ENCODE measurements at places on chromosomes 2 and 18. TPM values are rescaled to one million over a fixed set of nuclear protein-coding genes. Genes with fewer than 3 reads are reported as not detected.

DNA sequence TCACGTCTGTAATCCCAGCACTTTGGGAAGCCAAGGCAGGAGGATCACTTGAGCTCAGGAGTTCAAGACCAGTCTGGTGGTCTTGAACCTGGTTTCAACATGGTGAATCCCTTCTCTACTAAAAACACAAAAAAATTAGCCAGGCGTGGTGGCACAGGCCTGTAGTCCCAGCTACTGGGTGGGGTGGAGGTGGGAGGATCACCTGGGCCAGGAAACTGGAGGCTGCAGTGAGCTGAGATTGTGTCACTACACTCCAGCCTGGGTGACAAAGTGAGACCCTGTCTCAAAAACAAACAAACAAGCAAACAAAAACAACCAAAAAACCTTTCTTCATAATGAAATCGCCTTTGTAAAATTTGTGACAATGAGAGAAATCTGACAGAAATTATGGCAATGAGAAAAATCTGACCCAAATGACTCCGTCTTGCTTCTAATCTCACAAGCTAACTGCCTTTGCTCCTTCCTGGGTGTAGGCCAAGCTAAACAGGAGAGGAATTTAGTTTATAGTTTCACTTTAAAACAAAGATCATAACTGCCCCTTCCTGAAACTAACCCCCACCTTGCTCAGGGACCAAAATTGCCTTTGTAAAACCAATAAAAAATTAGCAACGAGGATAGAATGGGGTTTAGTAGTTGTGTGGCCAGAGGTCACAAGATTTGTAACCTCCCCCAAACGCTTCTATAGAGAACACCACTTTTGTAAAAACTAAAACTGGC is 60.7 kb upstream of the KIF5C start:
- DNase-seq = no peak

- DNase-seq = no peak
Measured at GRCh38 chr18:42545825-42546224, 569.7 kb downstream of the RIT2 start.

DNA sequence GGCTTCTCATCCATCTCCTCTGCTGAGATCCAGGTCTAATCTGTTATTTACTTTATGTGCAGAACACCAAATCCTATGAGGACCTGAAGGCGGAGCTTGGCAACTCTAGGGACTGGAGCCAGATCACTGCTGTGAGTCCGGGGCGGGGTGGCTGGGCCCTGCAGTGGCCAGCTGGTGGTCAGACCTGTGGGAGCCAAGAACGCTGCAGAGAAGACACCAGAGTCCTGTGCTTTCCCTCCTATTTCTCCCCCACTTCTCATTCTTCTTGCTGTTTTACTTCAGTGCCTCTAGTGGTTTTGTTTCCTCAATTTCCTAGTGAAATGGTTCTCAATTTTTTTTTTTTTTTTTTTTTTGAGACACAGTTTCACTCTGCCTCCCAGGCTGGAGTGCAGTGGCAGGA is 19.7 kb downstream of the VIL1 start:
- no peak for DNase-seq

- no peak for DNase-seq
Measured at GRCh38 chr2:65320042-65320725, 92.6 kb downstream of the ACTR2 start.

- no peak for DNase-seq
Measured at GRCh38 chr2:152355409-152355831, 20.4 kb downstream of the FMNL2 start.

DNA sequence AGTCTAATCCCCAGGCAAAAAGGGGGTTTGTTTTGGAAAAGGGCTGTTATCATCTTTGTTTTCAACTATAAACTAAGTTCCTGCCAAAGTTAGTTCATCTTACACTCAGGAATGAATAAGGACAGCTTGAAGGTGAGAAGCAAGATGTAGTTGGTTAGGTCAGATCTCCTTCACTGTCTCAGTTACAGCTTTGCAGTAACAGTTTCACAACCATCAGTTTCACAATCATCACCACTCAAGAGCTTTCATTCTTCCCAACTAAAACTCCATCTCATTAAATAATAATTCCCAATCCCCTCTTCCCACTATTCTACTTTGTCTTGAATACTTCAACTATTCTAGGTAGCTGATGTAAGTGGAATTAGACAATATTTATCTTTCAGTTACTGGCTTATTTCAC is 200.9 kb downstream of the NYAP2 start:
- DNase-seq = no peak

DNA sequence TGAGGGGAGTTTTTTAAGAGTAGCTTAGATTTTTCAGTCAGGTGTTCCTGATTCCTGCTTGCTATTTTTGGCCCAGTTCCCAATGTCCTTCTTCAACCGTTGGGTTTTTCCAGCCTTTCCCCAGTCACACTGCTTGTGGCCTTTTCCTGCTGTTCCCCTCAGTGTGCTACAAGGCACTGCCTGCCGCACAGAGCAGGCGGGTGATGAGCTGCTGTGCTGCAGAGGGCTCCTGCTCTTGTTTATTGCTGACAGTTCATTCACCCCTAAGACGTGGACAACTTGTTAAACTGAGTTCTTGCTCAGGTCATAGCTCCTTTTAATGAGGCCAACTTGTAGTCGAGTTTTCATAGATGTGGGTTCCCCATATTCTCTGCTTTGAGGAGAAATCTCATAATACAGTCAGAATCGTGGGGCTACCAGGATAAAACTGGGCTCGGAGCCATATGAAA is 20.6 kb downstream of the EIF4E2 start:
- DNase-seq = no peak

GRCh38 chr2:113858764-113859163 is 31.1 kb upstream of the ACTR3 start:
- no peak for DNase-seq

DNA sequence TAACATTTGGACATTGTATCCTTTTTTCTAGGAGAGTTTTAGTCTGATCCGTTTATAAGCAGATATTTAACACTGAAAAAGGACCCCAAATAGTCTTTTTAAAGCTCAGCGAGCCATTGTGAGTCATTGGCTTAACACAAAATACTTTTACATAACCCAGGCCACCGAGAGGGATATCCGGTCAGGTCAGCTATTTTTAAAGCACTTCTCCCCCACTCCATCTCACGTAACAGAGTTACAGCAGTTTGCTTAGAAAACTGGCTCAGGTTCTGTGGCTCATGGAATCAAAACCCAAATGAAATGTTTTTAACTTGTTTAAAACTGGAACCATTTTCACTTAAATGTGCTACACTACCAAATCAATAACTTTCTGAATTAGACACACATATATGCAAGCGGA is 23.9 kb downstream of the COL4A3 start:
- no peak for DNase-seq

DNA sequence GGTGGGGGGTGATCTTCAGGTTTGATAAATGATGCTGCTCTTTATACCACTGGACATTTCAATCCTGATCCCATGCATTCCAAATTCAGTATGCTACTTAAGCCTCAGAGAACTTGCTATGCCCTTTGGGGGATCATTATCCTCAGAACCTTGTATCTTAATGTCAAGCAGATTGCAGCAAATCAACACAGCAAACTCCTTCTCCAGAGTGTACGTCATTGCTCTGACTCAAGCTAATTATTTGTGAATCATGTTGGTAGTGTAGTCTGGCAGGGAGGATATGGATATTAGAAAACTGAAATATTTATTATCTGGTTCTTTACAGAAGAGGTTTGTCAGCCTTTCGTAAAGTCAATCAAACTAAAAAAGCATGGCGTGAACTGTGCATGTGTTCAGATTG is 562.5 kb upstream of the FAM98A start:
- DNase-seq = no peak

DNA sequence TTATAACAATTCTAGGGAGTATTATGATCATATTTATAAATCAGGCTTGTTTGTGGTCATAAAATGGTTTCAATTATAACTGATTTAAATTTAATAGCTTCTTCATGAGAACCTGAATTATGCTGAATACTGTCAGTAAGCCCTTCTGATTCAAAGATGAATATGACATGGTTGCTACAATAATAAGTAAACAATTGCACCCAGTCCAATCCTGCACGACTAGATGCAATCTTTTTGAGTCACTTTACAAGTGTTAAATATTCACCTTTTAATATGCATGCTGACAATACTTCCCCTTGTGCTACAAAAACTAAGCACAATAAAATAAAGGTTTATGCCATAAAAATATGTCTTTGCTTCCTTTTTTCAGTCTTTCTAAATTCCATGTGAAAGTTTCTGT is 325.2 kb downstream of the KCNJ3 start:
- no peak for DNase-seq

DNA sequence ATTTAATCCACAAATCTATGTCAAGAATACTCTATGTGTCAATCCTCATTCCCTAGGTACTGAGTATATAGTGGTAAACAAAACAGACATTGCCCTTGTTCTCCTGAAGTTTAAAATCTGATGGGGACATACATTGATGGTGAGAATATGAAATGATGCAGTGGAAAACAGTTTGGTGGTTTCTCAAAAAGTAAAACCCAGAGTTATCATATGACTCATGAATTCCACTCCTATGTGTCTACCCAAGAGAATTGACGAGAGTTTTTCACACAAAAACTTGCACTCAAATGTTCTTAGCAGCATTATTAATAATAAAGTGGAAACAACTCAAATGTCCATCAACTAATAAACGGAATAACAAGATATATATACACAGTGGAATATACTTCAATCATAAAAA is 586.7 kb downstream of the CCDC85A start:
- no peak for DNase-seq

DNA sequence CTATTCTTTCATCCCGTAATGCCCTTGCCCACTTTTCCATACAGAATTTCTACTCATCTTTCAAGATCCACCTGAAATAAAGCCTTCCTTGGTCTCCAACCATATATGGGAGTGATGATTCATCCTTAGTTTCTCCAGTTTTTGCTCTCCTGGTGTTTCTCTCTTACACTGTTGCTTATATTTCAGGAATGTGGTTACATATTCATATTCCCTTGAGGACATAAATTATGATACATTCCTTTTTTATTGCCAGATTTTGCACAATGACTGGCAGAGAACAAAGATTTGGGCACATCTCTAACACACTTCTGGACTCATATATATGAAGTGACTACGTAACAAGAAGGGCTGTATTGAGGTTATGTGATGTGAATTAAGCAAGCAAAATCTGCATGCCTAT is 1573.4 kb upstream of the NXPH2 start:
- DNase-seq = no peak

DNA sequence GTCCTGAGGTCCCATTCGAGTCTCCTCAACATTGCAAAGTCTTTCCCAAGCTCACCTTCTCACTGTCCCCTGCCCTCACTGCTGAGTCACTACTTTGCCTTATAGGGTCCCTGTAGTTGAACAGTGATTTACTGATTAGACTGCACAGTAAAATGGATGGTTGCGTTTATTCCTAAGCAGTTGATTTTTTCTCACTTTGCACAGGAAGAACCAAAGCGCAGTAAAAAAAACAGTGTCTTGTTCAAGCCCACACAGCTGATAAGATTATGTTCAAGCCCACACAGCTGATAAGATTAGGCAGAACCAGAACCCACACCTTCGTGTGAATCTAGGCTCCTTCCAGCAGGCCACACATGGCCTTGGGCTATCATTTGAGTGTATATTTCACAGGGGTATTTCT is 215.3 kb upstream of the COPS8 start:
- no peak for DNase-seq

GRCh38 chr2:40721595-40721994 is 269.7 kb upstream of the SLC8A1 start:
- DNase-seq = no peak

DNA sequence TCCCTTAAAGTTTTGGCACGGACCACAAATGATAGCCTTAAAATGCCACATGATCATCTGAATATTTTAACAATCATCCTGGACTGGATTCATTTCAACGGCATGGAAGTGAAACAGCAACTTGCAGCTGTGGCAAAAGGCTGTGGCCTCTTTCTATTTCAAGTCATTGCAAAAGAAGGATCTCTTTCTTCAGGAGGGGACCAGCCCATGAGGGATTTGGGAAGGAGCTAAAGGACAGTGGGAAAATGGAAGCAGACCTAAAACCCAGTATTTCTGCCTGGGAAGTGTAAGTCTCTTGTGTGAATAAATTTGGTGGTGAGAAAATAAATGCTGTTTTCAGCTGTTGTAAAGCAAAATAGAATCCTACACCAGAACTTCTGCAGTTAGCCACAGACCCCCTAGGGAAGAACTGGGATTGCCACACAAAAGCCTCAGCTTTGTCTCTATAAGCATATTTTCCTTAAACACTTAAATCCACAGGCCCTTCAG is 107.3 kb upstream of the ZFP36L2 start:
- no peak for DNase-seq

DNA sequence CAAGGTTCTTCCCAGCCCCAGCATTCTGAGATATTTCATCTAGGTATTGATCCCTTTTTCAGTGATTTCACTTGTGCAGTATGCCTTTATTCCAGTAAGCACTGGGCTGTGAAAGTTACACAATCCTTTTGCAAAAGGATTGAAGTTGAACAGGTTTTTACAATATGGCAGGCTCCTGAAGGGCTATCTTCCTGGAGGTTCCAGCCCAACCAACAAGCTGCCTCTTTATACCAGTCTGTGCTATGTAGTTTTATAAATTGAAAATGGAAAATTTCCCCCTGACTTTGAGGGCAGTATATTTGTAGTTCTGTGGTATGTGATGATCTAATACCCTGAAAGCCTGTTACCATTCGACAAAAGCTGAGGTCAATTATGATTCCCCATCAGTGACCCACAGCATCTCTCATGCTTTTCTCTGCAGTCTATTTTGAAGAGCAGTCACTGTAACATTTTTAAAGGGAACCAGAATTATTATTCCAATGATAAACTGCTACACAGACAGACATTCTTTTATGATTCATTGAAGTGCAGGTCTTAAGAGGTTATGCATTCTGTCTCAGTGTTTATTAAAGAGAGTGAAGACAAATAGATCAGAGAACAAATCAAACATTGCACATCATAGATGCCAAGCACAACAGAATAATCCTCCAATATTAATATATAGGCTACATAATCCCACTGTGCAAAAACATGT is 35.2 kb upstream of the STPG4 start:
- no peak for DNase-seq

GRCh38 chr2:219561179-219562048 is 9.9 kb downstream of the OBSL1 start:
- no peak for DNase-seq

- DNase-seq = no peak
Measured at GRCh38 chr2:216810399-216811160, 49.3 kb downstream of the TNP1 start.

GRCh38 chr2:205438241-205438640 is 244.1 kb upstream of the NRP2 start:
- no peak for DNase-seq

DNA sequence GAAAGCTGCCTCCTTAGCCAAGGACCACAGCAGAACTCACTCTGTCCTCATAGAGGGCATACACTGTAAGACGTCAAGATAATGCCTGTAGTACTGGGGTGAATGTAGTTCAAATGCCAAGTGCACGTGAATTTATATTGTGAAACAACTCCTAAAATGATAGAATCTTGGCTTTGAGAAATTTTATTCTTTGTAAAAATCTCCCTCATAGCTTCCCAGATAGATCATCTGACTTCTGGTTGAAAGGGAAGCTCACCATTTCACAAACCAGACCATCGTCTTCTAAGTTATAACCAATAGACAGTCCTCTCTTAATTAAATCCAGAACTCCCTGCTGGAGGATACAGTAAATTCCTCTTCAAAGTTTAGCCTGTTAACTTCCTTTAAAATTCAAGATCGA is 110.9 kb upstream of the MSTN start:
- DNase-seq = no peak

- DNase-seq = no peak
Measured at GRCh38 chr2:196439760-196440159, 199.8 kb upstream of the CCDC150 start.

The NEB gene
- 3.9 TPM for total RNA-seq

The HOXD12 gene
- total RNA-seq = not detected

The KCNG3 gene
- 2.3 TPM for total RNA-seq

The UPP2 gene
- total RNA-seq = not detected

The VWA3B gene
- total RNA-seq = 3.2 TPM
